Caco-2 (cell line): ENCODE measurements at places on chromosomes 1 and 21. TPM values are rescaled to one million over a fixed set of nuclear protein-coding genes. Genes with fewer than 3 reads are reported as not detected.

GRCh38 chr1:17732475-17732874, 22.7 kb upstream of the ACTL8 start:
- DNase-seq: no peak

- DNase-seq: no peak
Measured at GRCh38 chr1:82395440-82395839, 594.7 kb downstream of the ADGRL2 start.

Gene ZSWIM5
- 0.49 and 0.54 TPM in 2 replicates for total RNA-seq

Gene IGSF9
- 19.6 and 21.2 TPM in 2 replicates for total RNA-seq

DNA sequence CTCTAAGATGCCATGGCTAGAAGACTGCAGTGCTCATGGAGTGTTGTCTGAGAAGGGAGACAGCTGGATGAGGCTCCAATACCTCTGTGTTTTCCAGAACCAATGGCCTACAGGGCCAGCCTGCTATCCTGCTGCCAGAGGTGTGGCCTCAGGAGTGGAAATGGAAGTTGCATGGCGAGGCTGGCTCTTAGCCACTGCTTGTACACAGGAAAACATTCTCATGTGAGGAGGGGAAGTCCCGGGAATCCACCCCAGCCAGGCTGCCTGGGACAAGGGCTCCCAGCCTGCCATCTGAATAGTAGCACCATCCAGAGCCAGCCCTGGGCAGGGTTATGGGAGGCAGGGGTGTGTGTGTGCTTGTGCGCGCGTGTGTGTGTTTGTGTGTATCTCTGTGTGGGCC, 56.5 kb downstream of the SDC3 start:
- no peak for DNase-seq

DNA sequence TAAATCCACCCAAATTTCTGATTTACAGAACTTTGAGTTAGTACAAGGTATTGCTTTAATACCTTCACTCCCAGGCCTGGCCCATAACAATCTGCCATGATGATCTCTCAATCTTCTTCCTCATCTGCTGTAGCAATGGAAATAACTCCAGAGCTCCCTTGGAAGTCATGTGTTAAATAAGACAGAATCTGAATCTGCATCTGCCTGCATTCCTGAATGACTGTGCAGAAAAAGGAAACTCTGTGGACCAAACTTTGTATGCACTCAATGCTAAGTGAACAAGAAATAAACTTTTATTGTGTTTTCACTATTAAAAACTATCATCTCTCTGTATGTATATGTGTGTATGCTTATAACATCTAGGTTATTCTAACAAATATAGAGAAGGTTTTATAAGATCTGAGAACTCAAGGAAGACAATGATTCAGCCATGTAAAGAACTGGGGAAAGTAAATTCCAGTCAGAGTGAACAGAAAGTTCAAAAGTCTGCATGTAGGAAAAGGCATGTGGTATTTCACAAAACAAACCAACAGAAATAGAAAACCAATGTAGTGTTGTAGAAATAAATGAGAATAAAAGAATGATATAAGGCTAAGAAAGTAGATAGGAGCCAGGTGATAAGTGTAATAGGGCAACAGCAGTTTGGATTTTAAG, 390.2 kb downstream of the USH2A start:
- DNase-seq: no peak

GRCh38 chr21:38229260-38229877, 27.4 kb upstream of the KCNJ15 start:
- no peak for DNase-seq

GRCh38 chr1:75579046-75579445, 31.9 kb downstream of the SLC44A5 start:
- no peak for DNase-seq

Gene CCDC27
- not detected in 2 replicates for total RNA-seq

- DNase-seq: no peak
Measured at GRCh38 chr1:165634154-165634921, 3.3 kb downstream of the MGST3 start.

GRCh38 chr1:199789141-199789540, 238.4 kb upstream of the NR5A2 start:
- no peak for DNase-seq

GRCh38 chr1:100629391-100629790, 90.2 kb upstream of the VCAM1 start:
- no peak for DNase-seq

GRCh38 chr21:34065027-34065426, 8.4 kb upstream of the MRPS6 start:
- DNase-seq: peak; percentile 38

Gene ZFP69B
- 1.2 TPM in 2 replicates for total RNA-seq

- DNase-seq: no peak
Measured at GRCh38 chr1:227465256-227465655, 98.1 kb upstream of the ZNF678 start.

DNA sequence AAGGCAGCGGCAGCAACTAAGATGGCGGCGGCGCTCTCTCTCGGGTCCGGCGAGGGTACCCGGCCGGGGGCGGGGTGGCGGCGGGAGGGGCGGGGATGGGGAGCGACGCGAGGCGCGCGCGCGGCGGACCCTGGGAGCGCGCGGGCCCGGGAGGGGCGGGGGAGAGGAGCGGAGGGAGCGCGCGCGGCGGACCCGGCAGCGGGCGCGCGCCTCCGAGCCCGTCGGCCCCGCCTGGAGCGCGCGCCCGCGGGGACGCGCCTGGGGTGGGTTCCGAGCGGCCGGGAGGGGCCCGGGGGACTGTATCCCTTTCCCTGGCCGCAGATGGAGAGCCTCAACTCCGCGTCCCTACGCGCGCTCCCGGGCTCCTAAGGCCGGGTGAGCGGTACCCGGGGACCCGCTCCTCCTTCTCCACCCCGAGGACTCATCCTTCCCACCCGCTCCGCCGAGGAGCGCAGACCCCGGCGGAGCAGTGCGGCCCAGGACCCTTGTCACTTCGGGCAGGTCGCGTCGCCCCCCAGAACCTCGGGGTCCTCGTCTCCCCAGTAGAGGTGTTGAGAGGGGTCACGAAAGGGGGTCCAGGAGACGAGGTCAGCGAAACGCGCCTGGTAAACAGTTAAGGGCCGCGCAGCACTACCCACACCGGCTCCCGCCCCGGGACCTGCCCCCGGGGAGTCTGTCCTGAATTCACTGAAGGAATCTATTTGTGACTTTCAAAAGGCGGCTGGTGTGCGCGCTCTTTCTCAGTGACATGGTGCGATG, at the start of gene CLSTN1:
Gene CLSTN1 (minus strand): TSS at position 23 of the 759 bp plus-strand sequence. CDS start 232 bp downstream, outside the sequence.
- DNase-seq: peak; percentile 89

Gene CHI3L2
- not detected in 2 replicates for total RNA-seq

GRCh38 chr1:118404024-118404423, 219.0 kb upstream of the SPAG17 start:
- DNase-seq: no peak

DNA sequence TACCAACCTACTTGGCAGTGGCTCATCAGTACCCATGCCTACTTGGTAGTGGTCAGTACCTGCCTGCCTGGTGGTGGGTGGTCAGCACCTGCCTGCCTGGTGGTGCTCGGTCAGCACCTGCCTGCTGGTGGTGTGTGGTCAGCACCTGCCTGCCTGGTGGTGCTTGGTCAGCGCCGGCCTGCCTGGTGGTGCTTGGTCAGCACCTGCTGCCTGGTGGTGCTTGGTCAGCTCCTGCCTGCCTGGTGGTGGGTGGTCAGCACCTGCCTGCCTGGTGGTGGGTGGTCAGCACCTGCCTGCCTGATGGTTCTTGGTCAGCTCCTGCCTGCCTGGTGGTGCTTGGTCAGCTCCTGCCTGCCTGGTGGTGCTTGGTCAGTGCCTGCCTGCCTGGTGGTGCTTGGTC, 329.6 kb downstream of the RRAGC start:
- no peak for DNase-seq

GRCh38 chr1:55536545-55536865, 321.3 kb upstream of the USP24 start:
- DNase-seq: no peak

- no peak for DNase-seq
Measured at GRCh38 chr21:32206631-32207405, 72.0 kb downstream of the MIS18A start.

GRCh38 chr1:172487550-172487949, 43.7 kb upstream of the PIGC start:
- DNase-seq: no peak

Gene LYSMD1
- 4.0 and 5.0 TPM in 2 replicates for total RNA-seq

Gene CFHR3
- total RNA-seq: not detected in 2 replicates

GRCh38 chr1:192581131-192581927, 5.8 kb downstream of the RGS1 start:
- DNase-seq: no peak

Gene OR10Z1
- total RNA-seq: not detected in 2 replicates

Gene IVL
- not detected in 2 replicates for total RNA-seq

Gene SMIM11
- 1.3 and 17.2 TPM in 2 replicates for total RNA-seq

DNA sequence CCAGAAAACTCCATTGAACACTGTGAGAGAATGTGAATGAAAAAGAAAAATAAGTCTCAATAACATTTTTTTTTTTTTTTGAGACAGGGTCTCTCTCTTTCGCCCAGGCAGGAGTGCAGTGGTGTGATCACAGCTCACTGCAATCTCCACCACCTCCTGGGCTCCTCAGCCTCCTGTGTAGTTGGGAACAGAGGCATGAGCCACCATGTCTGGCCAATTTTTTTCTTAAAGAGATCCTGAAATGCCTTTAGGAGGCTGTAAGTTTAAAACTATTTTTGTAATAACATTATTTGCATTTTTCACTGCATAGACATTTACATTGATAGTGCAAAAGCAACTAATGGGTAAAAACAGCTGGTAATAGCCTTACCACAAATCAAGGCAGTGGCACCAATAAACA, 35.3 kb downstream of the GDAP2 start:
- DNase-seq: no peak

DNA sequence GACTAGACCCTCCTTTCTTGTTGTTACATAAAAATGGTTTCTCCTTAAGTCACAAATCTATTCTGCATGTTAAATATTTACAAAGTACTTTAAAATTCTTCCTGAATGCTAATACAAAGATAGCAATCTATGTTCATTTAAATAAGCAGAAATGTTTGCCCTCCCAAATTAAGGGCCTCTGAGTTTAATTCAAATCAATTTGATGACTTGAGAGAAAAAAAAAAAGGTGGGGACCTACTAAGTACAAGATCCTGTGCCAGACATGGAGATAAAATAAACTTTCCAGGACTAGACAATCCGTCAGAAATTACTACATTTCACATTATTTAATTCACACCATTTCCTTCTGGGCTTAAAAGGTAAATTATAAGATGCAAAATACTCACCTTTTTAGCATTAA, 548.3 kb downstream of the DPYD start:
- no peak for DNase-seq

- DNase-seq: no peak
Measured at GRCh38 chr1:41560496-41560895, 76.0 kb upstream of the EDN2 start.

- no peak for DNase-seq
Measured at GRCh38 chr1:5742801-5743200, 249.4 kb downstream of the NPHP4 start.

Gene MCOLN3
- 2.1 and 2.5 TPM in 2 replicates for total RNA-seq

DNA sequence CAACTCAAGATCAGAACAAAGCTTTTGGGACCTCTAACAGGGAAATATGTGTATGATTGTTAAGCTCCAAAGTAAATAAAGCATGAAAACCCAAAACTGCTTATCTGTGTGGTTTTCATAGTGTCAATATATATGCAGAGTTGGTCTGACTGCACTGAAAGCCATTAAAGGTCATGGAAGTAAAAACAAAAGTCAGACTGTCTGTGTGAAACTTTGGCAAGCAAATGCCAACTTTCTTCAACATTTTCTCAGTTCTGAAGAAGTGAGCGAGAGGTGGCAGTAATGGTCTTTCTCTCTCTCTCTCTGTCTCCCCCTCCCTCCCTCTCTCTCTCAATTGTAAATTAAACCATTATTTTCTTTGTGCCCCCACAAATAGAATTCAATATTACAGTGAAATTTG, 100.1 kb upstream of the S1PR1 start:
- no peak for DNase-seq

- no peak for DNase-seq
Measured at GRCh38 chr1:31335007-31335406, 37.9 kb downstream of the FABP3 start.

Gene SPRR4
- total RNA-seq: not detected in 2 replicates

GRCh38 chr1:40178200-40178599, 17.0 kb downstream of the RLF start:
- no peak for DNase-seq

Gene GJA8
- not detected in 2 replicates for total RNA-seq

- no peak for DNase-seq
Measured at GRCh38 chr1:197285526-197286205, 17.6 kb downstream of the CRB1 start.

DNA sequence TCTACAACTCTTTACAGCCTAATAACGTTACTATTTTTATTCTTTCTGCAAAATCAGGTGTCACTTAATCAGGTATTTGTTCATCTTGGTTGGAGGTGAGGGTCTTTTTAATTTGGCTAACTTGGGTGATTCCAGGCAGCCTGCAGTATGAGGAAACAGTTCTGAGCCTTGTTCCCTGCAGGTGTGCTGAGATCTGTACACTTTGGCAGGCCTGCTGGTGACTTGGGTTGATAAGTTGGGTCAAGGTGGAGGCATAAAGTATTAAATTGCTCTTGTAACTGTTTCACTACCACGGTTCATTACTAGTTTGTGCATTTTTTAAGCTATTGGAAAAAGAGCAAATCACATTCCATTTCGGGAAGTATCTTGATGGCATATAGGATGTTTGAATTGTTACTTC, 10.0 kb downstream of the MAP3K21 start:
- no peak for DNase-seq

- no peak for DNase-seq
Measured at GRCh38 chr1:177546346-177546745, 375.6 kb downstream of the BRINP2 start.

DNA sequence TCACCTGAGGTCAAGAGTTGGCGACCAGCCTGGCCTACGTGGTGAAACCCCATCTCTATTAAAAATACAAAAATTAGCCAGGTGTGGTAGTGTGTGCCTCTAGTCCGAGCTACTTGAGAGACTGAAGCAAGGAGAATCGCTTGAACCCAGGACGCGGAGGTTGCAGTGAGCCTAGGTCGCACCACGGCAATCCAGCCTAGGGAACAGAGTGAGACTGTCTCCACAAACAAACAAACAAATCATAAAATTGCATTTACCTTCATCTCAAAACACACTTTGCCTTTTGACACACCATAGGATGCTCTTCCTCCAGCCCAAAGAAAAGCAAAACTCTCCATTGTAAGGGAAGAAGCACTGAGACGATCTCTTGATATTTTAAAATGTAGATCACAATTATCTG, 4.3 kb downstream of the HNRNPU start:
- no peak for DNase-seq

Gene CRABP2
- 27.1 and 30.6 TPM in 2 replicates for total RNA-seq

DNA sequence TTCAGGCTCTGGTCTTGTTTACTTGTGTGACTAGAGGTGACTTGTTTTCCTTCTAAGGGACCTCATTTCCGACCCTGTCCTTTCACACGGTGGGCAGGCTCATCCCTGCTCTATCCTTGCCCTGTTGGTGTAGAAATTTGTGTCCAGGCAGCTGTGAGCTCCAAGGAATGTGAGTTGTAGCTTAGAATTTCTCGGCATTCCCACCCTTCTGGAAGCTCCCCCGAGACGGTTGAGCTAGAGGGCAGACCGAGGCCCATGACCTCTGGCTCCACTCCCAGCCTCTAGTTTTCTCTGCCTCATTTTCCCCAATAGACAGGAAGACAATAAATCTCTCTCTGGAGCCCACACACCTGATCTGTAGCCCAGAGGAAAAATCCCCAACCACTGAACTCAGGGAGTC, 100.9 kb downstream of the NAV1 start:
- DNase-seq: no peak
